ENCODE measurements at places on chromosomes 7 and 10.

- DNase-seq: no peak
Measured at GRCh38 chr10:98644466-98644865, 197.7 kb upstream of the HPS1 start.

DNA sequence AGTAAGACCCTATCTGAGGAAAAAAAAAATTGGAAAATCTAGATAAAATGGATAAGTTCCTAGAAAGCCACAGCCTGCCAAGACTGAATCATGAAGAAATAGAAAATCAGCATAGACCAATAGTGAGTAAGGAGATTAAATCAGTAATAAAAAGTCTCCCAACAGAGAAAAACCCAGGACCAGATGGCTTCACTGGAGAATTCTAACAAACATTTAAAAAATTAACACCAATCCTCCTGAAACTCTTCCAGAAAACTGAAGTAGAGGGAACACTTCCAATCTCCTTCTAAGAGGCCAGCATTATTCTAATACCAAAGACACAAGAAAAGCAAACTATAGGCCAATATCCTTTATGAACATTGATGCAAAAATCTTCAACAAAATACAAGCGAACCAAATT is 8.8 kb upstream of the LIMK1 start:
- DNase-seq: no peak

DNA sequence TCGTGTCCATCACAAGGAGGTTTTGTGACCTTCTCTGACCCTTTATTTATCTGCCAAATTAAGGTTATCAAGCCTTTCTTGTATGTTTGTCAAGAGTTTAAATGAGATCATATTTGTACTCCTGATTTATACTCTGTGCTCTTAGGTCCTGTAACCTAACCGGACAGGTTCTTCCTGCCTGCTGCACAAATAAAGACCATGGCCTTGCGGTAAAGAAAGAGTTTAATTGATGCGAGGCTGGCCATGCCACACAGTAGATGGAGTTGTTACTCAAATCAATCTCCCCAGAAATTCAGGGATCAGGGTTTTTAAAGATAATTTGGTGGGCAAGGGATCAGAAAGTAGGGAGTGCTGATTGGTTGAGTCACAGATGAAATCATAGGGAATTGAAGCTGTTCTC is 79.5 kb upstream of the LRGUK start:
- no peak for DNase-seq

GRCh38 chr10:70376436-70377378 is 5.7 kb downstream of the LRRC20 start:
- no peak for DNase-seq

GRCh38 chr7:24368161-24368560 is 84.2 kb downstream of the NPY start:
- no peak for DNase-seq

DNA sequence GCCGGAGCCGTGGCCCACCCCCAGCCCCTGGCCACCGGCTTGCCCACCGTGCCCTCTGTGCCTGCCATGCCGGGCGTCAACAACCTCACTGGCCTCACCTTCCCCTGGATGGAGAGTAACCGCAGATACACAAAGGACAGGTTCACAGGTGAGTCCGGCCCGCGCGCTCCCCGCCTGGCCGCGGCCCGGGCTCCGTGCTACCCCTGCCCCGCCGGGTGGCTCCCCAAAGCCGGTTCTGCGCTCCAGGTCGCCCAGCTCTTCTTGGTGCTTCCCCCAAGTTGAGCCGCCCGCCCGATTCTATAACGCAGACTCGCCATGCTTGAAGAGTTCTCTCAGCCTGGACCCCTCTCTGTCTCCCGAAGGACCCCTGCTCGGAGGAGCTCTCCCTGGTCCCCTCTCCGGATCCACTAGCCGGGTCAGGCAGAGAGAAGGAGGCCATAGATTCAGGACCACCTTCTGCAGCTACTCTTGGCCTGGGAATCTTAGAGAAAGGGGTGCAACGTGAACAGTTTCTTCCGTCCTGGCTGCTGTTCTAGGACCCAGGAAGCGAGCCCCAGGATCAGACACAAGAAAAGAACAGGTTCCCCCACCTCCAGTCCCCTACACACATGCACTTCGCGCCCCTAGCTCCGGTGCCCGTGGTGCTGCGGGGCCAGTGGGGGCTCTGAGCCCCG is 999 bp downstream of the TLX1 start:
- no peak for DNase-seq

- no peak for DNase-seq
Measured at GRCh38 chr10:34609287-34609940, 205.7 kb downstream of the PARD3 start.

GRCh38 chr10:95601116-95601719 is 40.0 kb upstream of the SORBS1 start:
- peak; percentile 15 for DNase-seq

DNA sequence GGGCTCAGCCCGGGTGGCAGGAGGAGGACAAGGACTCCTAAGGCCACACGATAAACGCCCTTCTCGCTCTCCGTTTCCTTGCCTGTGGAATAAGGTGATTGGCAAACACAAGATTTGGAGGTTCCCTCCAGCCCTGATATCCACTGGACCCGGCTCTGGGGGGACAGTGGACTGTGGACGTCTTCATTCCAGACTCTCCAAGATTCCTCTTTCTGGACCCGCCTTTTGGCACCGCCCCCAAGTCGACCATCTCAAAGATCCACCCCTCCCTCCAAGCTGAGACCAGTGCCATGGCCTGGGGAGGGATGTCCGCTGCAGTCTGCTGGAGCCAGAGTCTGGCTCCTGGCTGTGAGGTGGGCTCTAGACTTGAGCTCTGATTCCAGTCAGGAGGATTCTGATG is 23.6 kb downstream of the ZNF783 start:
- DNase-seq: no peak

DNA sequence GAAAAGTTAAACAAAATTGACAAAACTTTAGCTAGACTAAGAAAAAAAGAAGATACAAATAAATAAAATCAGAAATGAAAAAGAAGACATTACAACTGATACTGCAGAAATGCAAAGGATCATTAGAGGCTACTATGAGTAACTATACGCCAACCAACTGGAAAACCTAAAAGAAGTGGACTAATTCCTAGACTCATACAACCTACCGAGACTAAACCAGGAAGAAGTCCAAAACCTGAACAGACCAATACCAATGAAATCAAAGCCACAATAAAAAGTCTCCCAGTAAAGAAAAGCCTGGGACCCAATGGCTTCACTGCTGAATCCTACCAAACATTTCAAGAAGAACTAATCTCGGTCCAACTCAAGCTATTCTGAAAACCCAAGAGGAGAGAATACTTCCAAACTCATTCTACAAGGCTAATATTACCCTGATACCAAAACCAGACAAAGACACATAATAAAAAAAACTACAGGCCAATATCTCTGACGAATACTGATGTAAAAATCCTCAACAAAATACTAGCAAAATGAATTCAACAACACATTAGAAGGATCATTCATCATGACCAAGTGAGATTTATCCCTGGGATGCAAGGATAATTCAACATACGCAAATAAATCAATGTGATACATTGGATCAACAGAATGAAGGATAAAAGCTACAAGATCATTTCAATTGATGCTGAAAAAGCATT is 20.3 kb downstream of the ELAPOR2 start:
- no peak for DNase-seq

DNA sequence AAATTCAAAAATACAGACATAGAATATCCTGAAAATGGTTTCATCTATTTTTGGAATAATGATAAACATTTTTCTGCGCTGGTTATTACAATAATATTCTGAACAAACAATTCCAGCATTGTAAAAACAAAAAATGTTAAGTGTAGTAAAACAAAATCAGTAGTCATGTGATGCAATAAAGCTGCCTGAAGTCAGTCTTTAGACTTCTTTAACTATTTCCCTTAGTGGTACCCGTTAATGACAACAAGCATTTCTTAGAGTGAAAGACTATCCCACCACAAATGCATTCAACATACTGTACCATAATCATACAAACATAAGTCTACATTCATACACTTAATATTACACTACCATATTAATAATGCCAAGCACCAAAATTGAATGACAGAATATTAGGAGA is 1.6 kb downstream of the SKAP2 start:
- DNase-seq: no peak

DNA sequence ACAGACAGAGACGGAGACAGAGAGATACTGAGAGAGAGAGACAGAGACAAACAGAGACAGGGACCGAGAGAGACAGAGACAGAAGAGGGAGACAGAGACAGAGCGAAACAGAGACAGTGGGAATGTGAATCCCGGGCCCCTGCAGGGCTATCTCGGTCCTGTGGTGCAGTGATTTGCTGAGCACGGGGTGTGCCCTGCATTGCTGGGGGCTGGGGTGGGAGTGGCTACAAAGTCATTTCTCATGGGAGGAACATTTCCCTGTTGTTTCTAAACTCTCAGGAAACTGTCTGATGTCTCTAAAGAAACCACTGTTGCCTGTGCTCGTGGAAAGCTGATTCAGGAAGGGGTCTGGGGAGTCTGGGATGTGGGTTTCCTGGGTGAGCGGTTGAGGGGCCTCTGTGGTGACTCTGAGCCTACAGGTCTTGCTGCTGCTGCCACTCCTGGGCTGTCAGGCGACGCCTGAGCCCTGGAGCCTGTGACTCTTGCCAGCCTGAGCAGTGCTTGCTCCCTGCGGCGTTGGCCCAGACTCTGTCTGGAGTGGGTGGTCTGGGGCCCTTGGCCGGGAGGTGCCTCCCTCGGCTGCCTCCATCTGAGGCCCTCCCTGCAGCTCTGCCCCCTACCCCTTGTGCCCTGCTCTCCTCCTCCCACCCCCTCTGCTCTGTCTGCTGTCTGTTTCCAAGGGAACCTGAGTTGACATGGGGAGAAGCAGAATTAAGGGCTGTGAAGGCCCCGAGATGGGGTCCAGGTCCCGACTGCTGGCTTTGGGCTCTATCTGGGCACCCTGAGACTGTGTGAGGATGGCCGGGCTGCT is 292.0 kb downstream of the WDR37 start:
- DNase-seq: no peak

DNA sequence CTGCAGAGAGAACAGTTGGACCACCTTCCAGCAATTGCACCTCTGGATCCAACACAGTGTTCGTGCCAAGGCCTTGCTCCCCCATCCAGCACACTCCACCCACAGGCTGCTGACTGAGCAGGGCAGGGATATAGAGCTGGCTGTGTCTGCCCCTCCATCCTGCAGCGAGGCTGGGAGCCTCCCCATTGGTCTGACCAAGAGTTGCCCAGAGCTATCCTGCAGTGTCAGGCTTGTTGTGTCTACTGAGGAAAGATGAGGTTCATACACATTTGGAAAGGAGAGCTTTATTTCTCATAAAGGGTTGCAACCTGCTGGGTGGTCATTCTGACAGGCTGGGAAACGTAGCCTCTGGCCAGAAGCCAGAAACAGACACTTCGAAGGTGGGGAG is 27.1 kb downstream of the PRF1 start:
- no peak for DNase-seq

DNA sequence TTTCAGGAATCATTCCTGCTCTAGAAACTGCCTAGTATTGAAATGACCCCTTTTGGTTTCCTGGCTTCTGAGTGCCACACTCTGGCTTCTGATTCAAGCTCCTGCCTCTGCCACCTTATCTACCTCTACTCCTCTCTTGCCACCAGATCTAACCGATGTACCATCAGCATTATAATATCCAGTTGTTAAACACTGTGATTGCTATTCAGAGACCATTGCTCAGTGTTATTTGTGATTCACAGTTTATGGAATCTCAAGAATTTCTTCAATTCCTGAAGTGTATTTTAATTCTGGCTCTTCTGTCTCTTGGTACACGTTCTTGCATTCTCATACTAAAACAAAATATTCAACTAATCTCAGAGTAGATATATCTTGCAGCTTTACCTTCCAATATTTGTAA is 88.7 kb downstream of the DYNC1I1 start:
- no peak for DNase-seq

DNA sequence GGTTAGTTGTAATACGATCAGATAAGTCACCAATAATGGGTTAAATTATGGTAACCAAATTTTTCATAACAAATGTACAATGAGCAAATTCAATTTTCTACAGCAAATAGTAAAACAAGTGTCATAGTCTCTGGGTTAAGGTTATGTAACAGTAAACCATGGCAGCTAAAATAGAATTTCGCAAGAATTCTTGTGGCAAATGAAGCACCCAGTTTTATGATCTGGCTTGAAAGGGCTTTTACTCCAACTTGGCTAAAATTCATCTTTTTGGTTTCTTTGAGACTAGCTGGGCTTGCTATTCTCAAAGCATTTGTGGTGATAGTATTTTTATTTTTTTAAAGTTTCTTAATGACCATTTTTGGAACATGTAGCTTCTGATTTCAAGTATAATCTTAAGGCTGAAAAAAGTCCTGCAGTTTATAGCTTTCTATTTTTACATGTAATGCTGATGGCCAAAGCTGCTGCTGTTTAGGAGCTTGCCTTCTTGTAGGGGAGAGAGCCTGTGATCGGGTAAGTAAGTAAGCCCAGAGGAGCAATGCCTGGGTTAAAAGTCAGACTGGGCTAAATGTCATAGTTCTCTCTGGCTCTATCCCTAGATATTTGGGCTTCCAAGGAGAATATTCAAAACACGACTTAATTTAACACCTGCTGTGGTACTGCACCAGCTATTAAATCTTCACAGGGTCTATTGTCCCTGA is 55.5 kb upstream of the SYPL1 start:
- DNase-seq: no peak

GRCh38 chr7:19560111-19560883 is 148.5 kb downstream of the POLR1F start:
- DNase-seq: no peak

GRCh38 chr7:57789130-57789529 is 339.2 kb downstream of the ZNF716 start:
- DNase-seq: no peak

GRCh38 chr7:130092598-130092997 is 22.3 kb downstream of the KLHDC10 start:
- DNase-seq: no peak

DNA sequence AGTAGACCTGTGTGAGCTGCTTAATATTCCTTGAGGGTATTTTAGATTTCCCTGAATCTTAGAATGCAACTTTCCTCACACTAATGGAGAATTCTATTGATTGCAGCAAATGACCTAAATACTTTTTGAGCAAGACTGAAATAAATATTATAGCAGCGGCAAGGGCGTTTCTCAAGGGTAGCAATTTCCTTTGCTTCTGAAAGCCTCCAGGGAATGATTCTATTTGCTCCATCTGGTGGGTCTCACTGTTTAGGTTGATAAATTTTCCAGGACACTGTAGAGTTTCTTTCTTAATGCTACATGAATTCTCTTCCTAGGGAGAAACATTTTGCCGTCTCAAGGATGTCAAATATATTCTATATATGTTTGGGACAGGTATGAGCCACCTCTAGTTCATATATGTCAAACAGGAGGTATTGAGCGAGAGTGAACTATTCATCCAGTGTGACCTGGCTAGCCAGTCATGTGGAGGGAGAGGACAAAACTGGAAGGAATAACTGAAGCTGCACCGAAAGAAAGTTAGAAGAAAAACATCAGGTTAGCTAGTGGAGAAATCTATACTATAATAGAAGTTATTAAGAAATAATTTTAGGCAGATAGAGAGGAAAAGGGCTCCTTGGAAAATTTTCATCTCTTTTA is 57.9 kb upstream of the FZD8 start:
- DNase-seq: no peak

All from stimulated activated CD4-positive, alpha-beta T cell treated with anti-CD3 and anti-CD28 coated beads, Interleukin-4, amount 100 ng/mL, for 1 hour (primary cell).